GF-D8 (cell line): ENCODE measurements at places on chromosomes 1 and 21.

DNA sequence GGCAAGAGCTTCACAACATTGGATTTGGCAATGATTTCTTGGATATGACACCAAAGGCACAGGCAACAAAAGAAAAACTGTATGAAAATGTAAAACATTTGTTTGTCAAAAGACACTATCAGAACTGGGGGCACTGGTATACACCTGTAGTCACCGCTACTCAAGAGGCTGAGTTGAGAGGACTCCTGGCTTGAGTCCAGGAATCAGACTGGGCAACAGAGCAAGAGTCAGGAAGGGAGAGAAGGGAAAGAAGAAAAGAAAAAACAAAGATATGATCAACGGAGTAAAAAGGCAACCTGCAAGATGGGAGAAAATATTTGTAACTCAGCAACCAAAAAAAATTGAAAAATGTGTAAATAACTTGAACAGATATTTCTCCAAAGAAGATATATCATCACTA, 6.0 kb upstream of the TUT4 start:
- DNase-seq: no peak

DNA sequence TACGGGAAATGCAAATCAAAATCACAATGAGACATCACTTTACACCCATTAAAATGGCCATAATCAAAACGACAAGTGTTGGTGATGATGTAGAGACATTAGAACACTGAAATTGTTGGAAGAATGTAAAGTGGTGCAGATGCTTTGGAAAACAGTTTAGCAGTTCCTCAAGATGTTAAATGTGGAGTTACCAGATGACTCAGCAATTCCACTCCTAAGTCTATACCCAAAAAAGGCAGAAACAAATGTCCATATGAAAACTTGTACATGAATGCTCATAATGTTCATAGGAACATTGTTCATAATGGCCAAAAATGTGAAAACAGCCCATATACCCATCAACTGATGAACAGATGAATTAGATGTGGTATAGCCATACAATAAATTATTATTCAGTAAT, 267.4 kb downstream of the KCNH1 start:
- DNase-seq: no peak

- DNase-seq: no peak
These were observed 444.7 kb downstream of the CAMTA1 start for GRCh38 chr1:7229696-7230631.

- DNase-seq: no peak
These were observed 191.5 kb downstream of the NFIA start for GRCh38 chr1:61273861-61274260.
